Activated T-cell treated with anti-CD3 and anti-CD28 coated beads, Interleukin-2, amount 50 U/mL, for 4 hours (primary cell): ENCODE measurements at places on chromosomes 6 and 20.
A peak's percentile ranks its signal among the peaks of the same experiment; 100 is the strongest.

GRCh38 chr20:63385819-63386218 lies 24.7 kb upstream of the CHRNA4 start:
- no peak for DNase-seq

GRCh38 chr20:42549496-42549895 lies 640.2 kb downstream of the PTPRT start:
- DNase-seq = no peak

GRCh38 chr6:35049900-35050756 lies 91.0 kb downstream of the TCP11 start:
- no peak for DNase-seq

DNA sequence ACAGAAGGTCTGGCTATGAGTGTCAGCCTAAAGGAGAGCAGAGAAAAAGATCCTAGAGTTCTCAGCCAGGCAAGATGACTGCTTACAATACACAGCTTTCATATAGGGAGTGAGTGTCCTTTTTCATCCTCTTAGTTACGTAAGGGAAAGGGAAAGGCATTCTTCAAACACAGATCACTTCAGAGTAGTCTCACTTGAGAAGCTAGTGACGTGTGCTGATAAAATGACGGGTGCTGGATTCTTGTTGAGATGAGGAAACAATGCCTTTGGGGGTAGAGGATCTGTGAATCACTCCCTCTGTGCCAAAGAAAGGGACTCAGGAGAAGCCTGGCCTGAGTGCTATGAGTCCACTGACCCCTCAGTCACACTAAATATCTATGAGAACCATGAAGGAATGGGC lies 117.3 kb downstream of the QRSL1 start:
- no peak for DNase-seq

- DNase-seq = no peak
Measured at GRCh38 chr20:51412333-51412871, 130.1 kb downstream of the NFATC2 start.

GRCh38 chr20:39775110-39775509 lies 813.0 kb downstream of the DHX35 start:
- DNase-seq = no peak

DNA sequence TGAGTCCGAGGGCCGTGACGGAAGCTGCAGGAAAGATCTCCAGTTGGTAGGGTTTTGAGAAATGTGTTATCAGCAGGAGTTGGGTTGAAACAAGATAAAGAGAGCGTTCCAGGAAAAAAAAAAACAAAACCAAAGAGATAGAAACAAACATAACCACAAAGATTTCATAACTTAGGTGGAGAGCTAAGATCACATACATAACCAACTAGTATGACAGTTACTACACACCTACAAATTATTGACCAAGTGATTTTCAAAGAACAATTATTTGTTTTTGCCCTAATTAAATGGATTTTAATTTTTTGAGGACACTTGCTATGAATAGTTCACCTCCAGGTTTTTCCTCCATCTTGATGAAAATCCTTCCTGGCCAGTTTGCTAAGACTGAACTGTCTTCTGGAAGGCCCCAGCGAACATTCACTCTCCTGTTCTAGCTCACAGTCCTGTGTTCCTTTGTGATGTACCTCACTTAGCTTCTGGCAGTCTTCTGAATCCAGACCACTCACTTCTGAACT lies 69.4 kb downstream of the SNX9 start:
- no peak for DNase-seq

- DNase-seq = peak; percentile 32
Measured at GRCh38 chr6:12150812-12151432, 138.8 kb downstream of the HIVEP1 start.

- DNase-seq = no peak
Measured at GRCh38 chr20:59824711-59825562, 108.5 kb downstream of the SYCP2 start.

GRCh38 chr6:52065621-52066020 lies 21.8 kb downstream of the PKHD1 start:
- DNase-seq = no peak

DNA sequence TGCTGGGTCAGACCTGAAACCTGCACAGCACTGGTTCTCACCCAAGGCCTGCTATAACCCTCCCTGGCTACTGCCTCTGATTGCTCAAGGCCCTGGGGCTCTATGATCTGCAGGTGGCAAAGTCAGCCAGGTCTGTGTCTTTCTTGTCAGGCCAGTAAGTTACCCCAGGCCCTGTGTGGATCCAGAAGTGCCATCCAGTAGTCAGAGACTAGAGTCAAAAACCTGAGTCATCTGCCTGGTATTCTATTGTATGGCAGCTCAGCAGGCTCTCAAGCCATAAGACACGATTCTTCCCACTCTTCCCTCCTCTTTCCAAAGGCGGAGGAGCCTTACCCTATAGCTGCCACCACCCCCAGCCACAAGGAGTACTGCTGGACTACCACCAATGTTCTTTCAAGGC lies 593.0 kb downstream of the FRK start:
- DNase-seq = no peak

GRCh38 chr20:23391707-23392310 lies 29.5 kb downstream of the NAPB start:
- no peak for DNase-seq

DNA sequence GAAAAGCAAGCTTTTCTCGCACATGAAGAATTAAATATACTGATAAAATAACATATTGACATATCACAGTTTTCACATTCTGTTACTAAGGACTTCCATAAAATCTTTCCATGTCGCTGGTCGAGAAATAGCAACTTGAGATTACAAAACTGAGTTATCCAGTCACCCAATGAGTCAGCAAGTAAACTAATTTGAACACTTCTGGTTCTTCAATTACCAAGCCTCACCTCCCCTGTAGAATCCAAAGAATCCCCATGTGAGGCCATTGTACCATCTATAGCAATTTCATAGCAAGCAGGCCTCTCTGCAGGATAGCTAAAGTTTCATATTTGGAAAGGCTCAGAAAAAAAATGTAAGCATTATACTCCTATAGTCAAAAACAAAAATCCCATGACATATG lies 87.3 kb downstream of the PKHD1 start:
- no peak for DNase-seq

DNA sequence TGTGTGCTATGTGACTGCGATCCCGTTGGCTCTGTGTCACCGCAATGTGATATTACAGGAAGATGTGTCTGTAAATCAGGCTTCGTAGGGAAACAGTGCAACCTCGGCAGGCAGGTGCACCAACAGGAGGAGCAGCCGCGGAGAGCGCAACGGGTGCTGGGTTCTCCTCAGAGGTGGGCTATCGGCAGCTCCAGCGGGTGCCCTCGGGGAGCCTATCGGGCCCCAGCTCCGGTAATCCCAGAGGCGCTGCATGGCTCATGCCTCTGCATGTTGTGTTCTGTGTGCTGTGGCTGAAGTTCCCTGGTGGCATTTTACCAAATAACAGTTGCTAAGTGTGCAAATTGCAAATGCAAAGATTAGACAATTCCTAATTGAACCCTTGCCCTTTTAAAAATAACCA lies 409.9 kb downstream of the LAMA2 start:
- no peak for DNase-seq

- DNase-seq = no peak
Measured at GRCh38 chr6:99605074-99605734, 1.4 kb upstream of the PRDM13 start.

GRCh38 chr20:19868441-19868840 lies 110.4 kb downstream of the RIN2 start:
- no peak for DNase-seq
